ENCODE measurements at places on chromosomes 3 and 15. TPM values are rescaled to one million over a fixed set of nuclear protein-coding genes. Genes with fewer than 3 reads are reported as not detected.
A peak's percentile ranks its signal among the peaks of the same experiment; 100 is the strongest.

DNA sequence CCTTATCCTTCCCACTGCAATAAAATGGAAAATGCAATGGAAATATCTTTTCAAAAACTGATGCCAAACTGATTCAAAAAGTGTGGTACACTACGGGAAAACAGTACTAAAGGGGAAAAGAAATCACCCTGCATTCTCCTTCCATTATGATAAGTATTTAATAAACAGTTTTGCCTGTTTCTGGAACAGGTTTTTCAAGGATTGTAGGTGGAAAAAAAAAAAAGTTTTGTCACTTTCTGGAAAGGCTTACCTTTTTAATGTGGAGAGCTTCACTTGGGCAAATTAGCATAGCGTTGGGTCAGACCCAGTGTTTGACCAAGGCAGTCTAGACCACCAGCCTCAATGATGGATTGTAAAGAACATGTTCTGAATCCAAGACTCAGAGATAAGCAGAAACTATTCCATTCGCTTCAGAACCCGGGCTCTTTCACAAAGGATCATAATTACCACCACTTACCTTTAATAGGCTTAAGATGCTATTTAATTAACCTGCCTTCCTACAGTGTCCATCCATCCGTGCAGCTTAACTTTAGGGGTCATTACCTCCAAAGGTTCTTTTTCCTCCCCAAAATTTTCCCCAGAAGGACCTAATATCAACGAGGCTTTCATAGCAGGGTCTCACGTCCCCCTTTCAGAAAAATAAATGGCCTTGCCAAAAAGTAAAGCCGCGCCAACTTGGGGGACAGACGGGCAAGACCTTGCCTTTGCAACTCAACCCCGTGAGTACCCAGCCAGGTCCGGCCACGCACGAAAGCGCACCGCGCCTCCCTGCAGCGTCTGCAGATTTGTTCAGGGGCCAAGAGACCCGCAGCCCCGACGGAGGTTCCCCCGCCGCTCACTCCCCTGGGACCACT, 1.0 kb downstream of the DCBLD2 start:
- no peak for DNase-seq
- no peaks in the 10 kb centered on the region for H3K4me1 ChIP-seq
- no peaks in the 10 kb centered on the region for H3K36me3 ChIP-seq
- no peaks in the 10 kb centered on the region for H3K27me3 ChIP-seq
- peak overlapping the region; percentile 81 for H3K4me3 ChIP-seq

The CATSPER2 gene
- 2.0 TPM for polyA plus RNA-seq

GRCh38 chr3:127196466-127197299, 3.8 kb downstream of the PRR23E start:
- H3K27me3 ChIP-seq: no peaks in the 10 kb centered on the region
- H3K27ac ChIP-seq: no peak overlapping the region
- H3K36me3 ChIP-seq: no peaks in the 10 kb centered on the region
- H3K4me3 ChIP-seq: no peak overlapping the region
- no peak for DNase-seq

GRCh38 chr3:149282836-149283235, 50.6 kb downstream of the TM4SF18 start:
- no peaks in the 10 kb centered on the region for H3K36me3 ChIP-seq
- no peak overlapping the region for H3K4me3 ChIP-seq
- no peak for DNase-seq
- H3K4me1 ChIP-seq: no peaks in the 10 kb centered on the region

The DNAH12 gene
- polyA plus RNA-seq: 0.07 TPM

The CLCN2 gene
- polyA plus RNA-seq: 0.73 TPM

The FSTL1 gene
- 0.44 TPM for polyA plus RNA-seq

The SNX33 gene
- 0.36 TPM for polyA plus RNA-seq

The ITIH4 gene
- 1.7 TPM for polyA plus RNA-seq

- H3K27me3 ChIP-seq: peaks cover 6% of the 10 kb centered on the region
- DNase-seq: no peak
- H3K36me3 ChIP-seq: no peaks in the 10 kb centered on the region
- no peak overlapping the region for H3K27ac ChIP-seq
Observed at GRCh38 chr15:69531665-69532027, 79.0 kb downstream of the RPLP1 start.

The TEX9 gene
- 52.4 TPM for polyA plus RNA-seq

GRCh38 chr3:131535131-131535530, 32.4 kb upstream of the MRPL3 start:
- no peaks in the 10 kb centered on the region for H3K27me3 ChIP-seq
- H3K4me3 ChIP-seq: no peak overlapping the region
- H3K36me3 ChIP-seq: no peaks in the 10 kb centered on the region
- DNase-seq: no peak
- H3K27ac ChIP-seq: no peak overlapping the region

GRCh38 chr15:40477642-40478327, 7.0 kb downstream of the CHST14 start:
- no peaks in the 10 kb centered on the region for H3K36me3 ChIP-seq
- no peak for DNase-seq
- no peak overlapping the region for H3K4me3 ChIP-seq

The TMC3 gene
- 0.04 TPM for polyA plus RNA-seq

DNA sequence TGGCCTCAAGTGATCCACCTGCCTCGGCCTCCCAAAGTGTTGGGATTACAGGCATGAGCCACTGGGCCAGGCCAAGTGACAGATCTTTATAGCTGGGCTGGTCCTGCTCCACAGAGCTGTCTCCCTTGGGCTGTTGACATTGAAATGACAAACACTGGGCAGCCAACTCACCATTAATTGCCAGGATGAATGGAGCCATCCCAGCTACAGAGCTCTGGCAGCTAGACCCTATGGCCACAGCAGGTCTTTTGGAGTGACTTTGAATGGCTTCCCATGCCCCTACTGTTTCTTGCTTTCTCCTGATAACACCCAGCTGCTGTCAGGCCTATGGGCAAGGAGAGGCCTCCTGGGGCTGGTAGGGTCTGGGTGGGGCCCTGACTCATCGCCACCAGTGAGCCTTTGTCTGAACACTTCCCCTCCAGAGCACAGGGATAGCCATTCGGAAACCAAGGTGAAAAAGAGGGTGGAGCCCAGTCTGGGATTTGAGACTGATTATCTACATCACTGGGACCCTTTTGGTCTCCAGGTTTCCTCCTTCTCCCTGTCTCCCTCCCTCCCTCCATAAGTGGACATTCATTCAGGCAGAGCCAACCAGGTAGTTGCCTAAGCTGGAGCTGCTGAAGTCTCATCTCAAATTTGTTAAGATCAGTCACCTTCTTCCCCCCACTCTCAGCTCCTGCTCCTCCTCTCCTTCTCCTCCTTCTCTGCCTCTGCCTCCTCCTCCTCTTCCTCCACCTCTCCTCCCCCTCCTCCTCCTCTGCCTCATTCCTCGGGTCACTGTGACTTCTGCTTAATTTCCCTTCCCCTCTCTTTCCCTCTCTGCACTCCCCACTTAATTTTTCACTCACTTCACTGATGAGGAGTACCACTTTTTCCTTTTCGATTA, 34.0 kb downstream of the BHLHE40 start:
- no peaks in the 10 kb centered on the region for H3K36me3 ChIP-seq
- peaks cover 63% of the 10 kb centered on the region for H3K4me1 ChIP-seq
- H3K27me3 ChIP-seq: no peaks in the 10 kb centered on the region
- H3K27ac ChIP-seq: no peak overlapping the region
- H3K4me3 ChIP-seq: no peak overlapping the region

GRCh38 chr3:114880078-114880477, 267.0 kb downstream of the ZBTB20 start:
- no peak overlapping the region for H3K27ac ChIP-seq
- no peaks in the 10 kb centered on the region for H3K27me3 ChIP-seq
- DNase-seq: no peak
- H3K36me3 ChIP-seq: no peaks in the 10 kb centered on the region

The CMTM8 gene
- polyA plus RNA-seq: not detected

The NEK11 gene
- 0.36 TPM for polyA plus RNA-seq

GRCh38 chr3:186176373-186176990, 67.6 kb upstream of the ETV5 start:
- no peaks in the 10 kb centered on the region for H3K36me3 ChIP-seq
- no peak for DNase-seq
- H3K27me3 ChIP-seq: peaks cover 4% of the 10 kb centered on the region
- H3K27ac ChIP-seq: no peak overlapping the region
- H3K4me1 ChIP-seq: no peaks in the 10 kb centered on the region

The GABRB3 gene
- 0.08 TPM for polyA plus RNA-seq

DNA sequence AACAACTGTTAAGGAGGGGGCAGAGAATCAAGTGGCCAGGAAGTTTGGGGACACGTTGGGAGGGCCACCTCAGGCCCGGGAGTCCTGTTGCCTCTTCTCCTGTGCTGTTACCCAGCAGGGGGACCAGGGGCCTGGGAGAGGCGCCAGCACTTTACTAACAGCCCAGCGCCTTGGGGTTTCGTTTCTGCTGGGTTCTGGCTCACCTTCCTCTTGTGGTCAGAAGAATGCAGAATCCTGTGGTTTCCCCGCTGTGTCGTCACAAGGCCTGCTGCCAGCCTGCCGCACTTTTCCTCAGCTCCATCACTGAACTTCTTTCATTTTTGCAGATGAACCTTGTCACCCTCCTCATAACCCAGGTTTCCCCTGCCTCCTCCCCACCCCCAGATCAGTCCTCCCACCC, 67.7 kb downstream of the SLC30A4 start:
- peaks cover 24% of the 10 kb centered on the region for H3K4me1 ChIP-seq
- H3K4me3 ChIP-seq: no peak overlapping the region
- H3K27ac ChIP-seq: peak overlapping the region; percentile 45
- DNase-seq: peak; percentile 45
- H3K36me3 ChIP-seq: no peaks in the 10 kb centered on the region
- H3K27me3 ChIP-seq: no peaks in the 10 kb centered on the region

- no peak within 1 kb of the TSS for H3K27ac ChIP-seq
- H3K4me3 ChIP-seq: no peak within 1 kb of the TSS
- H3K36me3 ChIP-seq: no peaks in the 10 kb centered on the region
- H3K27me3 ChIP-seq: no peaks in the 10 kb centered on the region
Observed at GRCh38 chr3:1092771-1093170, at the start of gene CNTN6. TSS of gene CNTN6 (plus strand) at chr3:1093024. CDS start at chr3:1148009, 54,985 bp downstream.

- peak overlapping the region; percentile 72 for H3K4me3 ChIP-seq
- no peak for DNase-seq
- peaks cover 4% of the 10 kb centered on the region for H3K4me1 ChIP-seq
- no peaks in the 10 kb centered on the region for H3K36me3 ChIP-seq
Observed at GRCh38 chr15:44536302-44536961, 515 bp upstream of the EIF3J start.

The CPA3 gene
- polyA plus RNA-seq: not detected

GRCh38 chr3:60497902-60498301, 753.4 kb downstream of the FHIT start:
- no peaks in the 10 kb centered on the region for H3K36me3 ChIP-seq
- H3K27me3 ChIP-seq: no peaks in the 10 kb centered on the region
- H3K4me1 ChIP-seq: no peaks in the 10 kb centered on the region
- H3K4me3 ChIP-seq: no peak overlapping the region

DNA sequence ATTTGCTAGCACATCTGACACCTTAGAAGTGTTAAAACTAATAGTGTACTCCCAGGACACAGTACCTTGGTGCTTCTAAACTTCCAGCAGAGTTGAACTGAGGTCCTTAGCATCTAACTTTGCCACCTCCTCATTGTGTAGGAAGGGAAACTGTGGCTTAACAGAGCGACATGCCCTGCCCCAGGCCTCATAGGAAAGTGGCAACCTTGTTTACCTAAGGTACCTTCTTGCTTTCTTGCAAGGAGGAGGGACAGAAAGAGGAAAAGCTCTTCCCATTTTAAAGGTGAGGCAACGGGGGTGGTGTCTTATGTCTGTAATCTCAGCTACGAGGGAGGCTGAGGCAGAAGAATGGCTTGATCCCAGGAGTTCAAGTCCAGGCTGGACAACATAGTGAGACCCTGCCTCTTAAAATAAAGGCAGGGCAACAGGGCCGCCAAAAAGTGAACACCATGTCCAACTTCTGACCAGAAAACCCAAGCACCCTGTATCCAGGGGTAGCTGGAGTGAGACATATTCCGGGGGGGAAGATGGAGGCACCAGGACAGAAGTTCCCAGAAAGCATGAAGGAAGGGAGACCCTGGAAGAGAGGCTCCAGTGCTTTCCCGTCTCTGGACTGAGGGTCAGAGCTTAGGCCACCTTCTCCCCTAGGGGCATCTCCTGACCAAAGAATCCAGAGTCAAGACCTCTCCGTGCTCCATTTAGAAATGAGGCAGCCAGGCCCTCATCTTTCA, 540 bp upstream of the KLHL40 start:
- H3K36me3 ChIP-seq: no peaks in the 10 kb centered on the region
- no peaks in the 10 kb centered on the region for H3K4me1 ChIP-seq
- no peak overlapping the region for H3K27ac ChIP-seq
- H3K4me3 ChIP-seq: no peak overlapping the region
- DNase-seq: no peak
- H3K27me3 ChIP-seq: no peaks in the 10 kb centered on the region

GRCh38 chr3:143536817-143537535, 311.3 kb downstream of the SLC9A9 start:
- H3K27ac ChIP-seq: peak overlapping the region; percentile 45
- DNase-seq: no peak
- peaks cover 29% of the 10 kb centered on the region for H3K4me1 ChIP-seq
- H3K36me3 ChIP-seq: no peaks in the 10 kb centered on the region
- no peaks in the 10 kb centered on the region for H3K27me3 ChIP-seq

- peaks cover 3% of the 10 kb centered on the region for H3K4me1 ChIP-seq
- DNase-seq: peak; percentile 20
- no peak overlapping the region for H3K4me3 ChIP-seq
- H3K27ac ChIP-seq: no peak overlapping the region
- no peaks in the 10 kb centered on the region for H3K36me3 ChIP-seq
Observed at GRCh38 chr3:71010726-71011455, 572.6 kb downstream of the FOXP1 start.

DNA sequence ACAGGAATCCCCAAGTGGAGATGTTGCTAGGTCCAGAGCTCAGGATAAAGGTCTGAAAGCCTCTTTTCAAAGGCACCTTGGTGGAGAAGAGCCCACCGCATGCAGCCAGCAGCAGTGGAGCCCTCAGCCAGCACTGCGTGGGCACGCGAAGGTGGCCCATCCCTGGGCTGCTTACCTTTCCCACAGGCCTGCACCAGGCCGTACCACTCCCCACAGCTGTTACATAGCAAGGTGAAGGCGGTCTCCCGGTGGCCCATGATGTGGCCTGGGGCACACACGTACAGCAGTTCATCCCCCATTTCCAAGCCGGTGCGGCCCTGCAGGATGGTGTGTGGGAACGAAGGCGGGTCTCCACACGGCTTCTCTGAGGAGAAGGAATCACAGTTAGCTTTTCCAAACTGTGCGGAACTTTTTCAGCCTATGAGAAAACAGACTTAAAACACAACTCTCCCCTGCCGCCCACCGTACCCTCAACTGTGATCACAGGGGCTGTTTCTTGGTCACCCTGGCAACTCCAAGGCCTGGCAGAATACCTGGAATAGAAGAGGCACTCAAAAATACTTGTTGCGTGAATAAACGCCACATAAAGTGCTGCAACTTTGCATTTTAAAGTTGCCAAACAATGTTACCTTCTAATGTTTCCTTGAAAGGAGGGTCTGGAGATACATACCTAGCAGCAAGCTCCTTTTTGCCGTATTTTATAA, 43.7 kb downstream of the SUSD5 start:
- no peaks in the 10 kb centered on the region for H3K4me1 ChIP-seq
- no peaks in the 10 kb centered on the region for H3K36me3 ChIP-seq
- no peak overlapping the region for H3K4me3 ChIP-seq
- no peak overlapping the region for H3K27ac ChIP-seq
- DNase-seq: no peak

- no peak for DNase-seq
- no peaks in the 10 kb centered on the region for H3K27me3 ChIP-seq
- H3K4me3 ChIP-seq: no peak overlapping the region
- no peak overlapping the region for H3K27ac ChIP-seq
Observed at GRCh38 chr15:69704229-69704628, 251.6 kb downstream of the RPLP1 start.

The GOLGA8H gene
- polyA plus RNA-seq: not detected

The RPP25 gene
- 7.9 TPM for polyA plus RNA-seq

GRCh38 chr3:184659797-184660301, 52.0 kb downstream of the MAGEF1 start:
- peaks cover 7% of the 10 kb centered on the region for H3K4me1 ChIP-seq
- no peak overlapping the region for H3K27ac ChIP-seq
- H3K27me3 ChIP-seq: no peaks in the 10 kb centered on the region
- no peak overlapping the region for H3K4me3 ChIP-seq
- no peak for DNase-seq
- no peaks in the 10 kb centered on the region for H3K36me3 ChIP-seq
